ENCODE measurements at places on chromosomes 5 and 9.

GRCh38 chr9:101184813-101185278, 156.3 kb downstream of the PLPPR1 start:
- DNase-seq = no peak

DNA sequence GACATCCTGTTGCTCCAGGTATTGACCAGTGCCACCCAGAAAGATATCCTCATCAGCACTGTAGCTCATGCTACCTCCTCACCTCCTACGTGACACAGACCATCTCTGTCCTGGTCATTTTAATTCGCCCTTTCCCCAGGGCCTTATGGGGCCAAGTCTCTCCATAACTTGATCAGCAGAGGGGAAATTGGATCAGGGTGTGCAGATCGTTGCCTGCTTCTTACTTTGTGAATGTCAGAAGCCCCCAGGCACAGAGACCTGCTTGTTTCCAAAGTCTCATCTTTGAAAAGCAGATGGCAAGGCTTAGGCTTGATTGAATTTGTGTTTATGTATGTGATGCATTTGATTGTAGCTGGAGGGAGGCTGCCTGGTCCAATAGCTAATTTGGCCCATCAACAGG, 8.8 kb upstream of the DBH start:
- DNase-seq = no peak

DNA sequence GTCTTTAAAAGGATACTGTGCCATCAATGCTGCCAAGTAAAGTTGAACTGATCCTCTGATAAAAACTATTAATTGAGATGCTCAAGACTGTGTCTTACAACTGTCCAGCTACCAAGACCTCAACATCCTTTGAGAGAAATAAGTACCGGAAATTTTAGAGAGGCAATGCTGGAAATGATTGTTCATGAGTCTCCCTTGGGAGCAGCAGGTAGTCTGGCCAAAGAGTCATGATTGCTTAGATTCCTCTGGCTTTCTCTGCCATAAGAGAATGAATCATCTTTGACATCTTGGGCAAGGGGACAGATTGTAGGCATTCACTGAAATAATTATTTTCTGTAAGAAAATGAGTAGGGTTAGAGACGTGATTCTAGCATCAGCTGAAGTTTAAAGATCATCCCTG, 466.6 kb upstream of the DAB2 start:
- no peak for DNase-seq

GRCh38 chr5:137836997-137837396, 30.7 kb upstream of the MYOT start:
- DNase-seq = no peak

GRCh38 chr9:78788101-78788500, 491.2 kb downstream of the PSAT1 start:
- no peak for DNase-seq

DNA sequence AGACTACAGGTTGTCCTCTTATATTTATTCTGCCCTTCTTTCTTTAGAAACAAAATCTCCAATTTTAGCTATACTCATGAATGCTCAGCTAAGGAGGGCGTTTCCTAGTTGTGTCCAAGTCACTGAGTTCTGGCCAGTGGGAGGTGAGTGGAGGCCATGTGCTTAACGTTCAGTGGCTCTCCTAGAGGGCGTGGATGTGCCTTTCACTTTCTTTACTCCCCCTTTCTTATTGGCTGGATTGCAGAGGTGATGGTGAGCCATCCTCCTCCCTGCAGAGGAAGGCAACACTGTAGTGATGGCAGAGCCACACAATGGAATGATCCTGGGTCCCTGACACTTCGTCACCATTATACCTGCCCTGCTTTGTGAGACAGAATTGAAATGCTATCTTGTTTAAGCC, 54.6 kb downstream of the ALG2 start:
- no peak for DNase-seq

DNA sequence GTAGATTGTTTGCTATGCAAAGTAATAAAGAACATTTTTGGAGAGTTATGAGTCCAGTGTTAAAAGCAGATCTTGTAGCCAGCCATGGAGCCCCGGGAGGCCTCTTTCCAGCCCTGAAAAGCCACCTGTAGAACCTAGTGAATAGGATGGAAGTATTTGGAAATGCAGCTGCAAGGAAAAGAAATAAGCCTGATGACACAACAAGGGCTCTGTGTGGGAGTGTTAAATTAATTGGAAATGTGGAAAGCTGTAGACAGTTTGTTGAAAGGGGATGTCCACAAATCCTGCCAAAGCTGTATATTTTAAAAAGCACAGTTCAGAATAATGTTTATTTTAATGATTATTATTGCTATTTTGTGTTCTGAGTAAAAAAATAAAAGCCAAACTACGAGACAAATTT, 152.5 kb upstream of the GHR start:
- no peak for DNase-seq

- DNase-seq = no peak
Measured at GRCh38 chr9:71690689-71691435, 77.5 kb downstream of the CEMIP2 start.

DNA sequence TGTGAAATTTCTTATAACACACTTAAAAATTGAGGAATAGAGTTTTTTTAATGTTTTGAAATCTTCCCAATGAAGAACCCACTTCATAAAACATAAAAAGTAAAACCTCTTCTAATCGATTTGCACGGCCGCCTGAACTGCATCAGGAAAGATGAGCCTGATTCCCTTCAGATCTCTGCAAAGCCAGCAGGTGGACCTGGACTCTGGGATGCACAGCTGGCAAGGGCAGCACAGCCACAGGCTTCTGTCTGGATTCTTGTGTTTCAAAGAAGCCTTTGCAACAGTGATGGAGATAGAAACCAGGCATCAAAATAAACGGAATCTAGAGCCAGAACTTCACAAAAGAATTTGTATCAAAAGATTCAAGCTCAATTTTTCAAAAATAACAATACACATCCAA, 36.0 kb upstream of the SPATA31C2 start:
- DNase-seq = no peak

- DNase-seq = no peak
Measured at GRCh38 chr5:159290741-159291140, 27.7 kb downstream of the UBLCP1 start.

GRCh38 chr9:34793428-34793827, 83.5 kb upstream of the CCL21 start:
- DNase-seq = no peak

DNA sequence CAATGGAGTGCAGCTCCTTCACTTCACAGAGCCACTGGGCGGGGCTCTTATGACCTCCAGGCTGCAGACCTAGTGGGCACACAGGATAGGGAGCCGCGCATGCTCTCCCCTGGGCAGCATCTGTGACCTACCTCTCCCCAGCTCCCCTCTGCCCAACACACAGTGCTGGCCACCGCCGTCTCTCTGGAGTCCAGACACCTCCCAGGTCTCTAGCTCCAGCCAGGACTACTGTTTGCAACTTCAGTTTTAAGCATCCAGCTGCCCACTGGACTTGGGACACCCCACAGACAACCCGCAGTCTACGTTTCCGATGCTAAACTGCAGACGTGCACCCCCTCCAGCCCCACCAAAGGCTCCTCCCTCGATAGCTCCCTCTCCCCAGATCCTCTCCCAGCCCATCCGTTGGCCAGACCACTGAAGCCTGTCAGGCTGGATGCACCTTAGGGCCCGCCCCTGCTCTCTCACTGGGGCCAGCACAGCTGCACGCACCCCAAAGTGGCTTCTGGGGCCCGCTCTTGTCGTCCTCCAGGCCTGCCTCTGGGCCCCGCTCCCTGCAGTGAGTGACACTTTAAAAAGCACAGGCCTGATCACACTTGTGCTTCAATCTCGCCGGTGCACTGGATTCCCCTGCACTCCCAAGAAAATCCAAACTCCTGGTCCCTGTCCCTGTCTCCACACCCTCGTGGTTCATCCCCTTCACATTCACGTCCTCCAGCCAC, 11.3 kb downstream of the FLT4 start:
- DNase-seq = no peak

GRCh38 chr9:79639354-79639753, 67.6 kb downstream of the TLE4 start:
- no peak for DNase-seq

- DNase-seq = no peak
Measured at GRCh38 chr9:114308361-114308950, 14.4 kb upstream of the ORM1 start.

DNA sequence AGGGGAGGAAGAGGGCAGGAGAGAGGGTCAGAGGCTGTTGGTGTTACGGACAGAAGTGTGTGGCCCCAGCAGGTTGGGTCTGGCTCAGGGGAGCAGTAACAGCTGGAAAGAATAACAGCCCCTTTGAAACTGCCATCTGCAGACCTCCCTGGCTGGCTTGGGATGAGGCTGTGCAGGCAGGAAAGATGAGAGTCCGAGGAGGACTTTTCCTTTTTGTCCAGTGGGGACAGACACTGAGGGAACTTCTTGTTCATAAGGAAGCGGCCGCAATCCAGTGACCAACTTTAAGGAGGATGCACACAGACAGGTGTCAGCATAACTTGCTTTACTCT, 14.8 kb upstream of the PLEKHG4B start:
- no peak for DNase-seq

GRCh38 chr9:113876151-113876992, at the start of gene ZNF618:
TSS of gene ZNF618 (plus strand) at chr9:113876309. CDS start at chr9:113876381, 72 bp downstream.
- no peak for DNase-seq

- DNase-seq = no peak
Measured at GRCh38 chr5:120684749-120685415, 220.8 kb downstream of the PRR16 start.

DNA sequence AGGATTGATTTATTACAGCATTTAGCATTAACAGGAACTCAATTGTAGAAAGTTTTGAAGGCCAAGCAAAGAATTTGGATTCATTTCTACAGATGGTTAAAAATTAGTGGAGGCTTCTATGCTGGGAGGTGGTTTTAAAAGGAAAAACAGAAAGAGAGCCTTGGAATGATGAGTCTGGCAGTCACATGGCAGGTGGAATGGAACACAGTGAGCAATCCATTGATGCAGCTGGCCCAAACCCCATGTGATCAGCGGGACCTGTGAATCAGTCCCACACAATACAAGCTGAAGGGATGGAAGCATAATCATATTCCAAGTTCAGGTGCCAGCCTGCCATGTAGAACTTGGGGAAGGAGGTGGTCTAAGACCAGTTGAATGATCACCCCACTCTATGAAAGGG, 147.9 kb downstream of the PIP5K1B start:
- no peak for DNase-seq

GRCh38 chr5:118988866-118989180, 476 bp upstream of the DTWD2 start:
- DNase-seq = no peak

GRCh38 chr5:91183743-91184142, 199.4 kb downstream of the ARRDC3 start:
- no peak for DNase-seq

- DNase-seq = no peak
Measured at GRCh38 chr5:89246252-89246651, 363.3 kb upstream of the MEF2C start.

DNA sequence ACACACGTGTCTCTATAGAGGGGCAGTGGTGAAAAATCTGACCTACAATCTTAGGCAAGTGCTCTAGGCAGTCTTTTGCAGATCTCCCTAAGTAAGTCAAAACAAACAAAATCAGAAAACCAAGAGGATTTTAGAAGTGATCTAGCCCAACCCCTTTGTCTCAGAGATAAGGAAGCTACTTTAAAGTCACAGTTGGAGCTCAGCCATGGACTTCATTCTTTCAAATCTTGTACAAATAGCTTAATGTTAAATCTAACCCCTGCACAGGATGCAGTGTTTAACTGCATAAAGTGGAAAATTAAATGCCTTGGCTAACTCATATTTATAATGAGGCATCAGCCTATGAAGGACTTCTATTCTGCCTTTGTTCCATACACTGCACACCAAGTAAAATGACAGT, 135.1 kb upstream of the RFX3 start:
- DNase-seq = no peak

GRCh38 chr5:16007750-16008415, 171.7 kb downstream of the MARCHF11 start:
- DNase-seq = no peak

DNA sequence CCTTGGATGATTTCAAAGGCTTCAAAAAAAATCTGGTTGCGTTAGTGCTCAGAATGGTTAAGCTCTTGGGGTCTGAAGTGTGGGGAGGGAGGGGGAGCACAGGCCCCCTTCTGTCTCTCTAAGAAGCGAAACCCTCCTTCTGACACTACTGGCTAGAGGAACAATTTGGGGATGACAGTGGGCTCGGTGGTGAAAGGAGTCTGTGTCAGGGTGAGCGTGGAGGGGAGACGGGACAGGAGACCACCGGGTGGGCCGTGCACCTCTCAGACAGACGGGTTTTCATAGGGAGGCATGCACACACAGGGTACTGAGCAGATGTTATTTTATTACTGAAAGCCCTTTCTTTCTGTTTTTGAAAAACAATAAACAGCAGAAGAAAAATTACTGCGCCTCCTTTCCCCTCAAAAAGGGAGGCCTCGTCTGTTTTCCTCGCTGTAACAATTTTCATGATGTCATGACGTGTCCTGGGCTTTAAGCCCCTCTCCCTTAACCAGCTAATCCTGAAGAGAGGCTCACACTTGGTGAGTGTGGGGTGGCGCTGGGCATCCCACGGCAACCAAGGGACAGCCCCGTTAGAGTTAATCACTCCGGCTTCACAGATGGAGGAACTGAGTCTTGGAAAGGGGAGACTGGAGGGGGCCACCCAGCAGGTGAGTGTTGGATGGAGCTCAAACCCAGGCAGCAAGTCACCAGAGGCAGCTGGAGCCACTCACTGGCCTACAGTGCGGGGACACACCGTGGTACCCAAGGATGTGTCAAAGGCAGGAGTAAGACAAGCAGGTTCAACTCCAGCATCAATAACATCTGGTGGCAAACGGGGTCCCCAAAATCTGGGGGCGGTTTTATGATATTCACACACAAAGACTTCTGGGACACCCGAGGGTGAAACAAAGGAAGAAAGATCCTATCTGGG, 53.4 kb downstream of the PTCH1 start:
- DNase-seq = no peak

All from stimulated activated CD4-positive, alpha-beta T cell treated with anti-CD3 and anti-CD28 coated beads, Interleukin-4, amount 100 ng/mL, for 48 hours (primary cell).